ENCODE measurements at places on chromosomes 11 and 22. TPM values are rescaled to one million over a fixed set of nuclear protein-coding genes. Genes with fewer than 3 reads are reported as not detected.

Gene TNNT3
- total RNA-seq, result 428 TPM

Gene OR6T1
- not detected for total RNA-seq

Gene CNTN5
- 3.4 TPM for total RNA-seq

Gene SLC16A8
- total RNA-seq, result 0.69 TPM

Gene PGA5
- 0.39 TPM for total RNA-seq

Gene DCDC1
- total RNA-seq, result 0.89 TPM

Gene CSKMT
- total RNA-seq, result 9.9 TPM

- no peak for DNase-seq
Observed at GRCh38 chr22:17492247-17492646, 71.1 kb upstream of the SLC25A18 start.

GRCh38 chr22:47190276-47190956, 428.0 kb downstream of the TBC1D22A start:
- DNase-seq, result no peak

GRCh38 chr11:61347916-61348461, 13.7 kb downstream of the CYB561A3 start:
- no peak for DNase-seq

- DNase-seq, result no peak
Observed at GRCh38 chr11:126129727-126130671, 67.3 kb upstream of the CDON start.

- no peak for DNase-seq
Observed at GRCh38 chr11:95944623-95945022, 20.7 kb upstream of the MTMR2 start.

DNA sequence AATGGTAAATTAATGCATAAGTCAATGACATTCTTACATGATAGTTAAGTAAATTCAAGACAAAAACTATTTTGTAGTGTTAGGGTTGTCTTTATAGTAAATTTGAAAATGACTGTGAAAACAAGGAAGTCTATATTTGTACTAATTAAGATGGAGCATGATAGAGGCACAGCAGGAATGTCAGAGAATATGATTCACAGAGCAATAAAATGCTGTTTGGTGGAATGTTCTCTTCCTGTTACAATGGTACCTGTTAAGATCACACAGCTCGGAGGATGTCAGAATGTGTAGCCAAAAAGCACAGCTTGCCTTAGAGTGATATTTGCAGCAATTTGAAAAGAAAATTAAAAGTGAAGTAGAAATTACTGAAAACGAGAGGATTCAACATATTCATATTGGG, 2339.7 kb upstream of the RAG2 start:
- DNase-seq, result no peak

GRCh38 chr22:49582678-49583077, 245.0 kb downstream of the BRD1 start:
- DNase-seq, result no peak

GRCh38 chr22:23077627-23078461, 7.5 kb downstream of the GNAZ start:
- DNase-seq, result no peak

GRCh38 chr11:16606784-16607674, 131.4 kb upstream of the C11orf58 start:
- DNase-seq, result no peak

DNA sequence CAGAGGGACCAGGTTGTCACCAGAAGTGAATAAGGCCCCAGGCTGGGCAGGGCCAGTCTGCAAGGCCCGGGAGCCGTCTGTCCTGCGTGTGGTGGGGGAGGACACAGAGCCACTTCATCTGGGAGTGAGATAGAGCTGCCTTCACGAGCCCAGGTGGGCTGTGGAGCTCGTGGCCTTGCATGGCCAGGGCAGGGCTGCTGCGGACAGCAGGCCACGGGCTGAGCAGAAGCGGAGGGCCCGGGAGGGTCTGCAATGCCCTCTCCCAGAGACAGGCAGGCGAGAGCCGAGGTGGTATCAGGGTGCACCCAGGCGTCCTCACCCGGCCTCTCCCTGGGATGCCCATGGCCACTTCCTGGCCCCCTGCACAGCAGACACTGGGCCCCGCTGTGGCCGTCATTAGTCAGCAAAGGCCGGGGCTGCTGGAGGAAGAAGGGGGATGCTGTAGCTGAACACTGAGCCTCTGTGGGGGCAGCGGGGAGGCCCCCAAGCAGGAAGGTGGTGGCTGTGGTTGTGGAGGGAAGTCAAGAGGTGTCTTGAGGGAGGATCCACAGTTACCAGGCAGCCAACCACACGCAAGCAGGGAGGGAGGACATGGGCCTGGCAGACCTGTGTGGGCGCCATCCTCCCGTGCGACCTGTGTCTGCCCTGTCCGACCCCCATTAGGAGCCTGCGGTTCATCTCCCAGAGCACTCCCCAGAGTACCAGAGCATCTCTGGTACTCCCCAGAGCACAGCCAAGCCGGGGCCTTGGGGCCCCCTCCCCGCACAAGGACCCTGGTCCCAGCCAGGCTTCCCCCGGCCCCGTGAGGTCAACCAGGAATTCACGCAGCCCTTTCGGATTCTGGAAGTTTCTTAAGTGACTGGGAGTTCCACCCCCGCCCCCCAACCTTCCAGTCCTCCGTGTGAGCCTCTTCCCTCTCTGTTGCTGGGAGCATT, 1109.5 kb downstream of the BRD1 start:
- no peak for DNase-seq

- DNase-seq, result no peak
Observed at GRCh38 chr11:95863486-95864140, 60.3 kb downstream of the MTMR2 start.

GRCh38 chr11:60964801-60965200, 6.7 kb upstream of the CD6 start:
- no peak for DNase-seq

- DNase-seq, result no peak
Observed at GRCh38 chr22:20582520-20583361, 75.3 kb downstream of the MED15 start.

DNA sequence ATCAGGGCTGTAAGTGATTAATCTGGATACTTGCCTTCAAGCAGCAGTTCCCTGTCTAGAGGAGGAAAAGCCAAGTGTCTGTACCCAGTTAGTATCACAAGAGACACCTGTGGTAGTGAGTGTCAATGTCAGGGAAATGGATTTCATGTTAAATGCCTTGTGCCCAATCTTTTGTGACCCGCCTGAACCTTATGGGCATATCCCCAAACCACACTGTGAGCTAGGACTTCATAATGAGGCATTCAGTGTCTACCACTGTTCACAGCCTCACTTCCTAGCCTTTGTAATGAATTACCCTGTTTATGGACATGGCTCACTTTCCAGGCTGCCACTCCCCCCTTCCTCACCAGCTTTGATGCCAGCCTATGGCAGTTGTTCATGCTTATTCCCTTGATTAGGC, 125.1 kb downstream of the TRIM44 start:
- no peak for DNase-seq

GRCh38 chr11:95335989-95336388, 105.0 kb upstream of the SESN3 start:
- DNase-seq, result peak; percentile 24

GRCh38 chr11:30346068-30346688, 23.3 kb downstream of the ARL14EP start:
- DNase-seq, result peak; percentile 26

DNA sequence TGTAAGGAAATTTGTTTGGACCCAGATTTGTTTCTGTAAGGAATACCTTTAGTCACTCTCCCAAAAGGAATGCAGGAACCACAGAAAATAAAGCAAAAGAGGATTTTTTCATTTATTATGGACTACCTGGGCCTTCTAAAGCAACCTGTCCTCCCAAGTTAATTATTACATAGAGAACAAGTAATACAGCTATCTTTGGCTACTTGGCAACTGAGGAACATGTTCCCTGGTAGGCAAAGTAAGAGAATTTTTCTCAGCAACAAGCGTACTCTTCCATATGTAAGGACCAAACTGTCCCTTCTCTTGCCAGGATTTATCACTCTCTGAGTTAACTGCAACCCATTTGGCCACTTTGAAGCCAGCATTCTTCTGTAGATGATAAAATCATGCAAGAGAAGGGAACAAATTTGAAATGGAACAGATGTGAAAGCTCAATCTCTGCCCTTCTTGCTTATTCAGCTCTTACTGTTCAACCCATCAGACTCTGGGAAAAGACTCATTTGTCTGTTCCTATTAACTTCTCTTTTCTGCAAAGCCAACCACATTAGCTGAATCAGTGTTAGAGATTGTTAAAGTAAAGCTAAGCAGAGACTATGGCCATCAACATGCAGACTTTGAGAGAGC, 190.2 kb downstream of the SWAP70 start:
- DNase-seq, result no peak

GRCh38 chr11:120398132-120398531, 61.9 kb downstream of the ARHGEF12 start:
- DNase-seq, result no peak

GRCh38 chr11:15055620-15056356, 17.6 kb upstream of the CALCB start:
- DNase-seq, result no peak
